ENCODE measurements at places on chromosomes 7 and 10. TPM values are rescaled to one million over a fixed set of nuclear protein-coding genes. Genes with fewer than 3 reads are reported as not detected.

PRSS37 gene
- total RNA-seq = not detected

- no peak for DNase-seq
Measured at GRCh38 chr7:40799493-40800403, 664.9 kb downstream of the SUGCT start.

GRCh38 chr7:106755641-106756040 lies 94.7 kb upstream of the CCDC71L start:
- DNase-seq = no peak

- no peak for DNase-seq
Measured at GRCh38 chr10:43739161-43739560, 90.5 kb upstream of the ZNF32 start.

GRCh38 chr7:144659211-144659610 lies 176.6 kb downstream of the TPK1 start:
- DNase-seq = no peak

PNLIPRP1 gene
- total RNA-seq = not detected

OPN1SW gene
- total RNA-seq = not detected

DNA sequence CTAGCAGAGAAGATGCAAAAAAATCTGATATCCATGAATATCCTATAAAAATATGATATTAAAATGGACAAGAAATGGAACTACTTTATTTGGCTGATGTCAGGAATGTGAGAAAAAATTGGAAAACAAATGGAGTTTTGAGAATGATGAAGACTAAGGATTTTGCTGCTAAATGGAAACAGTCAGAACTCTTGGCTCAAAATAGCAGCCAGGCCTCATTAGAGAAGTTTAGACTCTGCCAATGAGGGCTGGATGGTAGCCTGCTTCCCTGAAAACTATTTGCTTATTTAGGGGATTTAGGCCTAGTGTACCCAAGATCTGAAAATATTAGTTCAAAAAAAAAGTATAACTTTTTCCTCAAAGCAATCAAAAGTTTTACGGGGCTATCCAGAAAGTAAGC lies 458.5 kb downstream of the TFEC start:
- DNase-seq = no peak

GRCh38 chr10:71472466-71472865 lies 75.7 kb downstream of the CDH23 start:
- DNase-seq = no peak

- no peak for DNase-seq
Measured at GRCh38 chr10:66349726-66350125, 576.1 kb upstream of the LRRTM3 start.

GRCh38 chr10:70827086-70827757 lies 11.5 kb downstream of the SGPL1 start:
- DNase-seq = peak; percentile 13

GNB2 gene
- total RNA-seq = 88.6 TPM

- no peak for DNase-seq
Measured at GRCh38 chr10:57008189-57008588, 647.1 kb upstream of the ZWINT start.

NKX1-2 gene
- total RNA-seq = 0.02 TPM

GRCh38 chr10:30432622-30433305 lies 1.2 kb upstream of the MAP3K8 start:
- no peak for DNase-seq

DNA sequence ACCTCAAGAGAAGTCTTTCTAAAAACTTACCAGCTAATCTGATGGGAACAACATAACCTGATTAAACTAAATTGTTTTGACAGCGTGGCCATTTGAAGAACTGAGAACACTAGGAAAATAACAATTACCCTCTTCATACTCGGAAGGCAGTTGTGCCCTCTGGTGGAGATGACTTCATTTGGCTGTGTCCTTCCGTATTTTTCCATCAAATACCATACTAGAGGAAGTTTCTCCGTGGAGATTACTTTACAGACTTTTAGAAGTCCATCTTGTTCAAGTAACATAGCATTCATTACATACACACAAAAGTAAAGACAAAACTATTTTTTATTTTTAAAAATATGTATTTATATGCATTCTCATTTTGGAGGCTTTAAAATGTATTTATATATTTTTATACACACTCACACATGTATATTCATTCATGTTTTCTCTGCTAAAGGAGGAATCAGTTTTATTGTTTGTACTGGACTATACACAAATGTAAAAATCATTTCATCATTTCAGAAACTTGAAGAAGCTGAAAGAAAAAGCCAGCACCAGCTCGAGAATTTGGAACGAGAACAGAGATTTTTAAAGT lies 25.2 kb downstream of the SMNDC1 start:
- peak; percentile 65 for DNase-seq

- DNase-seq = no peak
Measured at GRCh38 chr7:83738291-83738835, 89.4 kb upstream of the SEMA3E start.

- no peak for DNase-seq
Measured at GRCh38 chr7:45670227-45670626, 96.1 kb downstream of the ADCY1 start.

DNA sequence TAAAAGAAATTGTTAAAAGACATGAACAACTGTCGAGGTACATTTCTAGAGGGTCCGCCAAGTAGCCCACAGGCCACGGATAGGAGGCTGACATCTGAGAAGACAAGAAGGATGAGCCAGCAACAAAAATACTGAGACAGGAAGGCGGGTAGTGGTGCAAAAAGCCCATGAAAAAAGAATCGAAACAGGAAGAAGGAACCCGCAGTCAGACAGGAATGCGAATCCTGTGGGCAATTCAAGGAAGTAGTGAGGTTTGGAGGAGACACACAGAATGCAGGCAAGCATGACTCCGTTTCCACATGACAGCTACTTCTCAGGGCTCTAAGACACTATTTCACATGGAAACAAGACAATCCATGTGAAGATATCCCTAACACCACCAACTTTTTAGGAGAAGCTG lies 125.2 kb downstream of the DOCK4 start:
- peak; percentile 40 for DNase-seq

DNA sequence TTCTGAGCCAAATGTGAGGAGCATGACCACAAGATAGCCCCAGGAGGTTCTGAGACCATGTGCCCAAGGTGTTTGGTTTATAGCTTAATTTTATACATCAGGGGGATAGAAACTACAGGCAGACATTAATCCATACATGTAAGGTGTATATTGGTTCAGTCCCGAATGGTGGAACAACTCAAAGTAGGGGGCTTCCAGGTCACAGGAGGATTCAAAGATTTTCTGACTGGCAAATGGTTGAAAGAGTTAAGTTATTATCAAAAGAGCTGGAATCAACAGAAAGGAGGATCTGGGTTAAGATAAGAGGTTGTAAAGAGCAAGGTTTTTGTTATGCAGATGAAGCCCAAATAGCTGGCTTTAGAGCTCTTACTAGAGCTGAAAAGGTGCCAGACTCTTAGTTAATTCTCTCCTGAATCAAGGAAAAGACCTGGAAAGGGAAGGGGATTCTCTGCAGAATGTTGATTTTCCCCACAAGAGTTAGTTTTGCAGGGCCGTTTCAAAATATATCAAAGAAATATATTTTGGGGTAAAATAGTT lies 640.0 kb downstream of the IPMK start:
- DNase-seq = no peak

GRCh38 chr7:48180981-48181380 lies 9.7 kb downstream of the ABCA13 start:
- peak; percentile 79 for DNase-seq

CLRN3 gene
- not detected for total RNA-seq

GRCh38 chr7:77679608-77680007 lies 16.7 kb upstream of the RSBN1L start:
- DNase-seq = no peak

SLC13A4 gene
- 0.52 TPM for total RNA-seq

ASB10 gene
- total RNA-seq = not detected

OR6B1 gene
- total RNA-seq = not detected

DNA sequence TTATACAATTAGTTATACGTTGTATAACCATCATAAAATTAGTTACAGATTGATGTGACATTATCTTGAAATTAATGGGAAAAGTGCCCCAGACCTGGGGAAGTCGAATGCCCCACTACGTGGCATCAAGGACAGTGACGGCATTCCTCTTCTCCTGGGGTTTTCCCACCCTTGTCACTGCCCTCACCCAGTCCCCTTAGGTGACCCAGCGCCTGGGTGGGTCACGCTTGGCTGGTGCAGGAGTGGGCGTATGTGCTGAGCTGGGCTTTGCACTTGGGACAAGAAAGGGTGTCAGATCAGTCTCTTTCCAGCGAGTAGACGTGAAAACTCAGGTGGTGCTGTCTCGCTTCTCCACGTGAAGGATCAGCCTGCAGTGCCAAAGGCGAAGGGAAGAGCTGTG lies 7.6 kb downstream of the FOXK1 start:
- DNase-seq = no peak

DNA sequence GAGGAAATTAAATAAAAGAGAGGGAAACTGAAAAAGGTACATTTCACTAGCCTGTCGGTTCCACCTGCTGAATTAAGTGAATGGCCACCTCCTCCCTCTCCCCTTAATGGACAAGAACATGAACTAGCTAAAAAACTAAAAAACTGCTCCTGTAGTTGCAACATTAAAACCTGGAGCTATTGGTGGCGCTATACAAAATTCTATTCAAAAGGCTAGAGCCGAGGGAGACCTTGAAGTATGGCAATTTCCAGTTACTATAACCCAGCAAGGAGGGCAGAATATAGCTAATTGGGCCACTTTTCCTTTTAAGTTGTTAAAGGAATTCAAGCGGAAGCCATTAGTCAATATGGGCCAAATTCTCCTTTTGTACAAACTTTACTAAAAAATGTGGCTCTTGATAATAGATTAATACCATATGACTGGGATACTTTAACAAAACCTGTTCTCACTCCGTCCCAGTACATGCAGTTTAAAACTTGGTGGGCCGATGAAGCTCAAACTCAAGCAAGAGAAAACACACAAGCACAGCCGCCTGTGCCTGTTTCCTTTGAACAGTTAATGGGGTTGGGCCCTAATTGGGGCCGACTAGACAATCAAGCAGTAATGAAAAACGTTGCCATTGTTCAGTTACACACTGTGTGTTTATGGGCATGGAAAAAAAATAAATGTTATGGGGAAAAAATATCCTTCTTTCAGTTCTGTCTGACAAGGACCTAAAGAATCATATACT lies 6.5 kb upstream of the CHST3 start:
- DNase-seq = no peak

- no peak for DNase-seq
Measured at GRCh38 chr10:77811831-77812430, 114.6 kb downstream of the DLG5 start.

- peak; percentile 70 for DNase-seq
Measured at GRCh38 chr7:40199076-40199802, 64.4 kb downstream of the SUGCT start.

- DNase-seq = peak; percentile 61
Measured at GRCh38 chr7:129951226-129952085, 1.3 kb downstream of the UBE2H start.

DNA sequence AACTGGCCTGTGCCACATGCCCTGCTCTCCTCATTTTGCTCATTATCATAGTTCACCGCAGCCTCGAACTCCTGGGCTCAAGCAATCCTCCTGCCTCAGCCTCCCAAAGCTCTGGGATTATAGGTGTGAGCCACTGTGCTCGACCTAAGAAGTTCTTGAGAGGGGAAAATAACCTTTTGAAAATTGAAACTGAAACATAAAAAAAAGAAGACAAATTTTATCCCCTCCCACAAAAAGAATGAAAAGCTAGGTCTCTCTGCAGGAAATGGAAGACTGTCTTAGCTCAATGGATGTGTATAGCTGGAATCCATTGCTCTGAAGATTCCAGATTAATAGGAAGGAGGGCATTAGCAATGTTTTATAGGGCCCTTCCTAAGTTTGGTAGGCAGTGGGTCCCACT lies 2.0 kb upstream of the EXOC6 start:
- DNase-seq = no peak

Data from M059J (cell line).